Activated effector memory CD4-positive, alpha-beta T cell treated with anti-CD3 and anti-CD28 coated beads, Interleukin-2, amount 50 U/mL, for 16 hours (primary cell): ENCODE measurements at places on chromosomes 7 and 10.

GRCh38 chr10:17028798-17029197, 100.8 kb downstream of the CUBN start:
- no peak for DNase-seq

GRCh38 chr10:51932530-51932929, 233.1 kb upstream of the CSTF2T start:
- DNase-seq: no peak

GRCh38 chr7:138014686-138015085, 12.8 kb upstream of the CREB3L2 start:
- no peak for DNase-seq

GRCh38 chr10:24012249-24012803, 196.6 kb upstream of the KIAA1217 start:
- no peak for DNase-seq

DNA sequence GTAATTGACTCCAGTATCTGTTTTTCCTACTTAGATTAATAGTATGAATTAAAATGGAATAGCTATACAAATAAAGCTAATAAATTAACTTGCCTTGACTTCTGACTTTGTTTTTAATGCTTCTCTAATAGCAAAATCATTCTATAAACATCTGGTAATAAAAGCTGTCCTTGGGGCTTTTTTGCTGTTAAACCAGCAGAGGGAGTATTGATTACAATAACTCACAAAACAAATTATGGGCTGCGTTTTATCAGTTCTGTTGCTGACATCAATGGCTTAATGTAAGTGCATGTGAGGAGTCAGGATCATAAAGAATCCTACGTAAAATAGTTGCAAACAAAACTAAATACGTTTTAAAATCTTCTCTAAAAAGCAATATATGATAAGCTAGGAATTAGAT, 667.8 kb downstream of the PCDH15 start:
- DNase-seq: no peak

- DNase-seq: no peak
Observed at GRCh38 chr10:98128802-98129201, 5.7 kb upstream of the R3HCC1L start.

DNA sequence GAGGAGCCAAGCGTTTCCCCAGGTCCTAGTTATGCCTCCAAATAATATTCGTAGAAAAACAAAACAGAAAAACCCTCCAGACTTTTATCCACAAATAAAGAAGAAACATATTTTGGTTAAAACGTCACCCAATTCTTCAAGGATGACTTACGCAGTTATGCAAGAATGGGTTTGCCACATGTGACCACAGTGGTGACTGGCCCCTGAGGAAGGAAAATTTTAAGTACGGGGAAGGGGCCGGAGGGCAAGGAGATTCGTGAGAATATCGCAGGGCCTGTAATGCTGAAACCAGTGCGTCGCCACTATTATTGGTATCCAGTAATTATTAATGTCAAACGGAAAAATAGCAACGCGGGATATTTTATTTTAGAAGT, 537 bp upstream of the MRPS24 start:
- no peak for DNase-seq
